ENCODE measurements at places on chromosomes 3 and 15.

- DNase-seq: no peak
Measured at GRCh38 chr3:24302396-24302795, 192.3 kb downstream of the THRB start.

- DNase-seq: no peak
Measured at GRCh38 chr3:184166671-184167070, 8.0 kb upstream of the AP2M1 start.

DNA sequence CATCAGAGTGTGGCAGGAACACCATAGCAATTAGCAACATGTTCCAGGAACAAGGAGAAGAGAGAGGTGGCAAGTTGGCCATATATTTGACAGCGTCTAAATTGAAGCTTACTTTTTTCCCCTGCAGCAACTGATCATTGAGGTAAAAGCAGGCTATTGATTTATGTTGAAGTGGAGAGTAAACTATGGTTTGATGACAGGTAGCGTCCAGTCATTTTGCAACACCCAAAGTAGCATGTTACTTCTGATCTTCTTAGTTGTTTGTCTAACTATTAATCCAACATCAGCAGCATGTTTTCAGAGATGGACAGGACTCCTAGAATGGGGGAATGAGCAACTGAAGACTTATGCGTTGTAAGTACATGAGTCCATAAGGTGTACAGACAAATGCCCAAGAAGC lies 225.8 kb downstream of the ZPLD1 start:
- no peak for DNase-seq

GRCh38 chr3:97823046-97824004 lies 1.5 kb downstream of the CRYBG3 start:
- DNase-seq: peak; percentile 40
